ENCODE measurements at places on chromosomes 13 and 19.

- DNase-seq: peak; percentile 8
Observed at GRCh38 chr13:77919246-77919920, 752 bp upstream of the EDNRB start.

GRCh38 chr19:995051-995827 lies 5.0 kb upstream of the GRIN3B start:
- DNase-seq: no peak

DNA sequence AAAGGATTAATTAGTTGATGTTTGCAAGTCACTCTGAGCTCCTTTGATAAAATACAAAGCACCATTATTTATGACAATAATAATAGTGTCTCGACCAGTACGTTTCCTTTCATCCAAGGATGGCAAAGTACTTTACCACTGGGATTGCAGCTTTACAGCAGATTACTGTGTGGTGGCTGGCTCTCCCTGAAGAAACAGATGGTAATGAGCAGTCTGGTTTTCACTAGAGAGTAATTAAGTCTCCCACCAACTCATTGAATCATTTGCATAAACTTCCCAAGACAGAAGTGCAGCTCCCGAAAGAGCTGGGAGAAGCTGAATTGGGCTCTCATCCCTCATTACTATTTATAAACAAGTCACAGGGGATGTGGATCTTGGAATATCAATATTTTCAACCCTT lies 48.7 kb downstream of the KLF5 start:
- DNase-seq: no peak

DNA sequence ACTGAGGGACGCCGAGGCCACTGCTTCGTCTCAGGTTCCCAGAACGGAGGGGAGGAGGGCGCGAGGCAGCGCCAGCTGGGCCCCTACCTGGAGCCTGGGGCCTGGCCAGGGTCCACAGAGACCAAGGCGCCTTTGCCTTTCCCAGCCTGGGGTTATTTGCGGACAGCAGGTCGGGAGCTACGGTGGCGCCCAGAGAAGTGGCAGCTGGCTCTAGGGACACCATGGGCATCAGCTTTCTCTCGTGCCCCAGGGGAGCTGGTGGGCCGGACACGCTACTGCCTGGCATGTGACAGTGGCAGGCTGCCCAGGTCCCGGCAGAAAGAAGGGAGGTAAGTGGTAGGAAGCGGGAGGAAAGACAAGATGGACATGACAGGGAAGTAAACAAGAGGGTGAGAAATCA lies 19.0 kb downstream of the AKT2 start:
- no peak for DNase-seq

DNA sequence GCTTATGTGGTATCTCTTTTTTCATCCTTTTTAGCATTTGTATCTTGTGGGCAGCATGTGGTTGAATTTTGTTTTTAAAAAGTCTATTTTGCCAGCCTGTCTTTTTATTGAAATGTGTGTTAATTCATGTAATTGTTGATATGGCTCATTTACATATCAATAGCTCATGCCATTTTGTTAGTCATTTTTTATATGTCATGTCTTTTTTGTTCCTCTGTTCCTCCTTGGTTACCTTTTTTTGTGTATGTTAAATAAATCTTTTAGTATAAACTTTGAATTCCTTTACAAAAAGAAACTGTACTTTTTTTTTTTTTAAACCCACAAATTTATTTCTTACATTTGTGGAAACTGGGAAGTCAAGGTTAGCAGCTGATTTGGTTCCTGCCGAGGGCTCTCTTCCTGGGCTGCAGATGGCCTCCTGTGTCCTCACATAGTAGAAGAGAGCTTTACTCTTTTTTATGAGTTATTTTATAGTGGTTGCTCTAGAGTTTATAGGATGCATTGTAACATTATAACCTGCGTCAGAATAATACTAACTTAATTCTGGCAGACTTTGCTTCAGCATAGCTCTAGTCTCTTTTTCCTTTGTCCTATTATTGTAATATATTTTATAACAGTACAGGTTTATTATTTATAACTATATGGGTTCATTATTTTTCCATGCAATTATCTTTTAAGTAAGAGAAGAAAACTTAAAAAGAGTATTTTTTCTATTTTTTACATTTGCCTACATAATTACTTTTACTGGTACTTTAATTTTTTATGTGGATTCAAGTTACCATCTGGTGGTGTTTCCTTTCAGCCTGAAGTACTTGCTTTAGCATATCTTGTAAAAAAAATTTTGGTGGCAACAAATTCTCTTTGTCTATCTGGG lies 86.3 kb downstream of the URI1 start:
- no peak for DNase-seq

GRCh38 chr19:47075941-47076340 lies 27.5 kb upstream of the TMEM160 start:
- no peak for DNase-seq
